Mammary epithelial cell (primary cell): ENCODE measurements at places on chromosomes 3 and 15. TPM values are rescaled to one million over a fixed set of nuclear protein-coding genes. Genes with fewer than 3 reads are reported as not detected.

The ADGRG7 gene
- 0.07 TPM for polyA plus RNA-seq

- DNase-seq = no peak
Measured at GRCh38 chr3:165544432-165544831, 292.8 kb downstream of the BCHE start.

DNA sequence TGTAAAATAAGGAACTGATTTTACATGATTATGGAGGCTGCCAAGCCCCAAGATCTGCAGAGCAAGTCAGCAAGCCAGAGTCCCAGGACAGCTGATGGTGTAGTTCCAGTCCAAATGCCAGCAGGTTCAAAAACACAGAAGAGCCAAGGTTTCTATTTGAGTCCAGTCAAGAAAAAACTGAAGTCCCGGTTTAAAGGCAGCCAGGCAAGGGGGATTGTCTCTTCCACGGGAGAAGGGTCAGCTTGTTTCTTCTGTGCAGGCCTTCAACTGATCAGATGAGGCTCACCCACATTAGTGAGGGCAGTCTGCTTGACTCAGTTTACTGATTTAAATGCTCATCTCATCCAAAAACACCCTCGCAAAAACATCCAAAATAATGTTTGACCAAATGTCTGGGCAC, 246.2 kb downstream of the PLCL2 start:
- DNase-seq = no peak

The LMAN1L gene
- not detected for polyA plus RNA-seq

DNA sequence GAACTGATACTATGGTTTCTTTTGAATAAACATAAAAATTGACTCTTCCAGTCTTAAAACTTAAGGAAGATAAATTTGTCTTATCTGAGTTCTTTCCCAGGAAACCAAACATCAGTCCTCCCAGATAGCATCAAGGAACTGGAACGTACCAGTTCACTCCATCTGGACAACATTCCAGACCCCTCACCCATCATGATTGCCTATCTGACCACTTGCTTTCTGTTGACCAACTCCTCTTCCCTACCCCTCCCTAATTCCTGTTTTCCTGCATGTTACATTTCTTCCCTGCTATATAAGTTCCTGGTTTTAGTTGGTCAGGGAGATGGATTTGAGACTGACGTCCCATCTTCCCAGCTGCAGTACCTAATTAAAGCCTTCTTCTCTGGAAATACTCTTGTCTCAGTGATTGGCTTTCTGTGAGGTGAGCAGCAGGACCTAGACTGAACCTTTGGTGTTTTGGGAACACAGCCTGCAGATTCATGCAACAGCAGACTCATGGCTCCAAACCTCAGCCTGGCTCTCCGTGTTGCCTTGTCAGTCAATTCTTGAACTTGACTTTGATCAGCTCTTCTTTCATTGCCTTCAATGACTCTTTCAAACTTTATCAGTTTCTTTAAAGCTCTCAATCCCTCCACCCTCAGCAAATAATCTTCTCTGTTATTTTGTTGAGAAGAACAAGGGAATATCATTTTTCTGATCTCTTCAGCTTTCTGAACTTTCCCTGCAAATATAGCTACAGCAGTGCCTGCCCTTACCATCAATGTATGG, 123.6 kb downstream of the RPL22L1 start:
- no peak for DNase-seq

The SAMMSON gene
- polyA plus RNA-seq = not detected

- no peak for DNase-seq
Measured at GRCh38 chr15:79978260-79978654, 7.3 kb upstream of the BCL2A1 start.

DNA sequence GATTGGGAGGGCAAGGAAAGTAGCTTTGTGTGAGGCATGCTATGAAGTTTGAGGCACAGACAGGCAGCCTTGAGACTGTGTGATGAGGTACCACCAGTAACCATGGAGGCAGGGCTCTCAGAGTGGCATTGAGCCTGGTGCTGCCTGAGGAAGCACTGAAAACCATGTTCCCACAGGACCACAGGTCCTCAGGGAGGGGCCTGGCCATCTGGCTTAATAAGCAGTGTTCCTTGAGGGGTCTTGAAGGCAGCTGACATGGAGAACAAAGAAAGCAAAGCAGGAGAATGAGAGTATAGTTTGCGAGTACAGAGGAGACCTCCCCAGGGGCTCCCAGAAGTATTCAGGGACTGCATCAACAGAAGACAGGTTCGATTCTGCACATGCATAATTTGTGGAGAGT, 346.6 kb downstream of the EPHB1 start:
- DNase-seq = no peak

The NEK10 gene
- polyA plus RNA-seq = 0.62 TPM

The ASB7 gene
- polyA plus RNA-seq = 10.0 TPM

DNA sequence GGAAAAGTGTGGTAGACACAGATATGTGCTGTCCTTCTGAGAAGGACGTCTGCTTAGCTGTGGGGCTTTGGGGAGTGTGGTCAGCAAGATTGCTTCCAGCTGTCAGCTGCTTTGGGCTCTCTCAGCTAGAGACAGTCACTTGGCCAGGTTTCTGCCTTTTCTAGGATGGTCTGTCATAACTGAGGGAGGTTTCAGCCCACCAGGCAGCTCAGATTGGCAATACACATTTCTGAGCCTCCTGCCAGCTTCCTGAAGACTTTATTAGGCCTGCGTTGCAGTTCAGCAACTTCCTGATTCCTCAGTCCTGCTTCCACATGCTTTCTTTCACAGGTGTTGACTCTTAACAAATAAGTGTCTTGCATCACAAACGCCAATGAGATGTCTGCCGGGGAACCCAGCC, 286.5 kb downstream of the SQOR start:
- DNase-seq = peak; percentile 16
